ENCODE measurements at places on chromosomes 7 and 10.

DNA sequence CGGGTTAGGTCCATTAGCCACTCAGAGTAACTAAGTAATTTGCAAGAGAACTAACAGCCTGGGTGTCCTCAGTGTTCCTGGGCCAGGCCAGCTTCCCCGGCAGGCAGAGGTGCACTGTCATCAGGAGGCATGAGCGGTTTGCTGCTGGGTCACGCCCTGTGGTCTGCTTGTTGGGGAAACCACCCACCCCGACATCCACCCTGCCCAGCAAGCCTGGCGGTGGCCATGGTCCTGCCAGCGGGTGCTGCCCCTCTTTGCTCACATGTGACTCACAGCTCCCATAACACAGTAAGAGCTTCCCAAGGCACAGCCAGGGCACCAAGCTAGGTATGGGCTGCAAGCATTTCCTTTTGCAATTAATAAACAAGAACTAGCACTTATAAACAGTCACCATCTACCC is 75.9 kb downstream of the RGS10 start:
- peak; percentile 40 for DNase-seq

DNA sequence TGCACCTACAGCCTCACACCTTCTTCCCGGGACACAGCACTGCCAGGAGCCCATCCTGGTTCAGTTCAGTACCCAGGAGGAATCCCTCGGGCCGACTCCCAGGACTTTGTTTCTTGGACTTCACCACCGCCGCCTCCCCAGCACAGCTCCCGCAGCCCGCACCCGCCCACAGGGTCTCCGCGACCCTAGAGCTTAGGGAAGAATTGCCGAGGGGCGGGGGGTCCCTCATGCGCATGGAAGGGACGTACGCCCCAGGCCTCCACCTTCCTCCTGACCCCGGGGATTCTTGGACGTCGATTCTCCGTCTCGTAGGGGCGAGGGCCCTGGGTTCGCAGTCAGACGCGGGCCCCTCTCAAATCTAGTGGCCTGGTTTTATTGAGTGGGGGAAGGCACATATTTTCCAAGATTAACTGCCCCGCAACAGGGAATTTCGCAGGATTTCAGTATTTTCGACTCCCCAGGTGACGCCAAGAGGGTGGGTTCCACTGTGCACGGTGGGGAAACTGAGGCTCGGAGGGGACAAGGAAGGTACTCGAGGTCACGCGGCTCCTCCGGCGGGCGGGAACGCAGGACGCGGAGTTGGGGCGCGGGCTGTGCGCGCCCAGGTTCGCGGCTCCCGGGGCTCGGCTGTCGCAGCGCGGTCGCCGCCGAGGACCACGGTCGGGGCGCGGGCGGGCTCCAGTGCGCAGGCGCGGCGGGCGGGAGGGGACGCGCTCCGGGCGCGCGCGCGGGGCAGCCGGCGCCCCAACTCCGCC is at the start of gene ADCY1:
Gene ADCY1 (plus strand): TSS at position 708 of the 755 bp plus-strand sequence. CDS start 176 bp downstream, outside the sequence.
- no peak for DNase-seq

GRCh38 chr7:81680120-81680519 is 89.7 kb downstream of the HGF start:
- no peak for DNase-seq

DNA sequence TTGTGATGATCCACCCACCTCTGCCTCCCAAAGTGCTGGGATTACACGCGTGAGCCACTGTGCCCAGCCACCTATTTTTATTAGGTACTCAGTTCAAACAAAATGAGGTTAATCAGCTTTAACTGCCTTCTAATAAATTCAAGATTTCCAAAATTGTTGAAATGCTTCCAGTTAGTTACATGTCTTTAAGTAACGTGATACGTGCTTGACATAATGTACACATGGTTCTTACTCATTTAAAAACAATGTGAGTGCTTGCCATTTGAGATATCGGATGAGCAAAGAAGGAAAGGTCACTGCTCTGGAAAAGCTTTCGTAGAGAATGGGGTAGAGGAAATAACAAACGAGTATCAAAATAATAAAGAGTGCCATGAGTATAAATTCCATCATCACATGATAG is 83.6 kb downstream of the KMT2E start:
- DNase-seq = no peak

DNA sequence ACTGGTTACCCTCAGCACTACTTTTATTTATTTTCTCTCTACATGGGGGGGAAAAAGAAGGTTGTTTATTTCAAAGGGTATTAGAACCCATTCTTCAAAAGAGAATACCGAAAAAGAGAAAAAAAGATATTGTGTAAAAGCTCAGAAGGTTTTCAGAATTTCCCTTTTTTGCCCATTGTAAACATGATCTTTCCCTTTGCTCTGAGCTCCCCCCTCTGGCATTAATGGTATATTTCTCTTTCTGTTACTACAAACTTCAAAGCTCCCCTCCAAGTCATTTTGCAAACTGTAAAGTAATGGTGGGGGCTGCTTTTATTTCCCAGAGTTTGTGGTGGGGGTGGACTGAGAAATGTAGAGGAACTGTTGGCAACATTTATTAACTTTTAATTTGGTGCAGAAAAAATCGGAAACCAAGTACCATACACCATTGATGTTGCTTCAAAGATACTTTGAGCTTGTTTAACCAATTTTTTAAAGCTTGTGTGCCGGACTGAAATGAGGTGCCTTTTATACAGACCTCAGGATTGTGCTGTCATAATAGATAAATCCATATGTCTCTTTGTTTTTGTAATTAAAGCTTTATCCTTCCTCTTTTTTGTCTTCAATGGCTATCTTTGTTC is 181.5 kb downstream of the EXOC4 start:
- DNase-seq = no peak

DNA sequence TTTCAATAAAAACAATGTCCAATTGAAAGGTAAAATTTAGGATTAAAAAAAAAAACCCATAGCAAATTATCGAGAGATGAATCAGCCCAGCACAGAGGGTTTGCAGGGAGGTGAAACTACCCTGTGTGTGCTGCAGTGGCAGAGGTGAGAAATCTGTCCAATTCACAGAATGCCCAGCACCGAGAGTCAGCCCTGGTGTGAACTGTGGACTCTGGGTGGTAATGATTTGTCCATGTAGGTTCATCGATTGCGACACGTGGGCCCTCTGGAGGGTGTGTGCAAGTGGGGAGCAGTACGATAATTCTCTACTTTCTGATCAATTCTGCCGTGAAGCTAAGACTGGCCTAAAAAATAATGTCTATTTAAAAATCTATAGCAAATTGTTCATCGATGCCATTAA is 94.5 kb upstream of the PFKP start:
- DNase-seq = no peak

DNA sequence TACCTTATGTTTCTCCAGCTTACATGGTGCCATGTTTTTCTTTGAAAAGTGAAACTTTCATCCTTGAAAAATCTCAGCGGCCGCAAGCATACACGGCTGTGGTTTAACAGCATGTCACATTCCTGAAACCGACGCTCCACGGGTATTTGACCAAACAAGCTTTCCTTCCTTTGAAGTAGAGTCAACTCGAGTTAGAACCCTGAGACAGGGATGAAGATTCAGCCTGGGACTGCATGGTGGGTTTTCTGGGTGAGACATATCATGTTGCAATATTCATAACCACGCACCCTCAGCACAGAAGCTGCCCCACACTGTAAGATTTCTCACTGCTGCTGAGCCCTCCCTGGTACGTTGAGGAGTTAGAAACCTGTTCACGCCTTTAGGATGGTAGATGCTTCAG is 8.1 kb downstream of the CYP26A1 start:
- no peak for DNase-seq

- DNase-seq = peak; percentile 30
Measured at GRCh38 chr10:49397036-49397999, 1.4 kb upstream of the DRGX start.

DNA sequence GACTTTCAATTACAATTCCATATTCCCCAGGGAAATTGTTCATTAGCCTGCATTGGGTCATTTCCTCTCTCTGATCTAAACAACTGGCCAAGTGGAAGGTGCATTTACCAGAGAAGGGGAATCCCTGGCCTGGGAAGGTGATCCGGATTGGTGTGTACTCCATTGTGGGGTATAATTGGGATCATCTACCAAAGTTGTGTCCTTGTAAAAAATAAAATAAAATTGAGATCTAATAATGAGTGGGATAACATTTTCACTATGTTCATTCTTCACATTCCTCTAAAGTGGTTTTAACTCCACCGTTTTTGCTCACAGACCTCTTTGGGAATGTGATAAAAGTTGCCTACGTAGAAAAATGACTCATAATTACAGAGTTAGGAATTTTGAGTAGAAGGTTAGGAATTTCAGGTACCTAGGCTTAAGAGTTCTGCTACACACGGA is 22.8 kb downstream of the ARL5B start:
- DNase-seq = no peak

GRCh38 chr7:2369139-2369538 is 14.5 kb downstream of the EIF3B start:
- DNase-seq = no peak

DNA sequence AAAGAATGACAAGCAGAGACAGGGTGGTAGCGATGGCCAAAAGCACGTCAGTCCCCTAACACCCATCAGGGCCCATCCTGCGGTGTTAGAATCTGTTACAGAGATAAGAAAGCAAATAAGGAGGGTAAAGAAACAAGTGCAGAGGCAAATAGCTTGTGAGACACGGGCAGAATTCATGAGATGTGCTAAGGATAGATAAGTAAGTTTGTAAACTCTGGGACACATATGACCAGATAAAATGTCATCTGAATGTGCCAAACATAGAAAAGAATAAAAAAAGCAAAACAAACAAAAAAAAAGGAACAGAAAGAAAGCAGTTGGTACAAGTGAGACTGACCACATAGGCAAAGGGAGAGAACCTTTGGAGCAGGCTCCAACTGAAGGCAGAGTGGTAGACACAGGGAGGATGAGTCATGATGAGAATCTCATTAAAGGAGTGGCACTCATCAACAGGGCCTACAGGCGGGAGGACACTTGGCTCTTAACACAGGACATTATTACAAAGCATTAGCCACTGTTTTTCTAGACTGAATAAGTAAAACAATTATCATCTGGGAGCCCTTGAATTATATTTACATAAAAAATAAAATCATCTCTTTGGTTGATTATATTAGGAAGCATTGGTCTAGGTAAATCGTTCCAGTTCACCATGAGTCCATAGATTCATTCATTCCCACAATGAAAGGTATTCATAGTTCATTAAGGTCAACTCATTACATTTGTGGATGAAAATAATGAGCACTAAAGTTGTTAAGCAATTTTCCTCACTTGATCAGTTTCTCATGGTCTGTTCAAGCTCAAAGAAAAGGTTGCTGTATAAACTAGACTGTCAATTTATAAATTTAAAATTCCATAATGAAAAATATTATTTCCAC is 21.5 kb upstream of the EPHB6 start:
- DNase-seq = no peak

GRCh38 chr7:92608380-92609322 is 18.5 kb upstream of the FAM133B start:
- no peak for DNase-seq

GRCh38 chr10:124740369-124741280 is 3.6 kb downstream of the FAM53B start:
- peak; percentile 68 for DNase-seq

DNA sequence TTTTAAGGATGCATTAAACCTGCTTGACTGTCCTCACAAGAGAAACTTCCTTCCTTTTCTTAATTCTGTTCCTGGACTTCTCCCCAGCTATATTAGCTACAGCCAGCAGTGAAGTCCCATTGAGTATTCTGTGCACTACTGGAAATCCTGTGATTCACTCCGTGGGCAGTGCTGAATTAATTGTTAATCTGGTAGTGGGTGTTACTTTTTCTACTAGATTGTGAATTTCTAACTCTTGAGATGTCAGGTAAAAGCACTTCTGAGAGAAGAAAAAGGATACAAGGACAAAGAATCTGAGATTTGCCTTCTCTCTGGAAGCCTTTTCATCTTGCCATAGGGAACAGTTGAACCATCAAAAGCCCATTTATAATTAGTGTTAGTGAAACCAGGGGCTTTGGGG is 33.9 kb downstream of the CYCS start:
- no peak for DNase-seq

DNA sequence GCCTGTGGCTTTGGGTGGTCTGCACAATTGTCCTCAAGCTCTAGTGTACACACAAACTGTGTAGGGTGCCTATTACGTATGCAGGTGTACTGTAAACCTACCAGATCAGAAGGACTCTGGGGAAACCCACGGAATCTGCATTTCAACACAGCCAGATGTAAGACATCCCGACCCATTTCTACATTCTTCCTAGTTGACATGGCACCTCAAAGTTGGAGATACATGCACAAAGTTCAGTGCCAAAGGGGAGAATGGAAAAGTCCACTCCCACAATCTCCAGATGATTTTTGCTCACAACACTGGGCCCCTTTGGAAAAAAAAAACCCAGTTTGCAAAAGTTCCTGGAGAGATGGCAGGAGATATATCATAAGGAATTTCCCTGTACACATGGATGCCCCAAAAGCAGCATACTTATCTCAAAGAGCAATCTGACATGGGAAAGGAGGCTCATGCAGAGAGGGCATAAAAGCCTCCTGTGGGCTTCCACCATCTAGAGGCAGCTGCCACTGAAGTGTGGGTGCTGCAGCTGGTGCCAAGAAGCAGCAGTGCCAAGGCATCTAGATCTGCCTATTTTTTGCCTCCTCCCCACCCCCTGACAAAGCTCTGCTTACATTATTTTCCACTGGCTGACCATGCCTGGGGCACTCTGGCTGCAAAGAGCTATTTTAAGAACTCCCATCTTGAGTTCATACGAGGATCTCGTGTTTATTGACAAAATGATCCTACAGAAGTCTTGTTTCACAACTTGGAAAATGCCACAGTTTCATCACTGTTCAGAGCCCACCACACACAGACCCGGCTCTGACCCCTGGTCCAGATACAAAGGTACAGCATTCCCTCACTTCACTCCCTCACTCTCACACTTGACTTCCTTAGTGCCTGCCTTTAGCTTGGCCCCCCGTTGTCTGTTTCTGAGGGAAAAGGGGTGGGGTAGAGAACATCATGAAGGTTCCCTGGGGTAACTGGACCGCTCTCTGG is 12.9 kb downstream of the TECTB start:
- no peak for DNase-seq

- peak; percentile 80 for DNase-seq
Measured at GRCh38 chr7:74284781-74285259, 4.4 kb upstream of the CLIP2 start.

- DNase-seq = no peak
Measured at GRCh38 chr7:133771788-133772419, 355.2 kb upstream of the LRGUK start.

GRCh38 chr7:1220977-1221745 is 11.5 kb upstream of the UNCX start:
- no peak for DNase-seq

DNA sequence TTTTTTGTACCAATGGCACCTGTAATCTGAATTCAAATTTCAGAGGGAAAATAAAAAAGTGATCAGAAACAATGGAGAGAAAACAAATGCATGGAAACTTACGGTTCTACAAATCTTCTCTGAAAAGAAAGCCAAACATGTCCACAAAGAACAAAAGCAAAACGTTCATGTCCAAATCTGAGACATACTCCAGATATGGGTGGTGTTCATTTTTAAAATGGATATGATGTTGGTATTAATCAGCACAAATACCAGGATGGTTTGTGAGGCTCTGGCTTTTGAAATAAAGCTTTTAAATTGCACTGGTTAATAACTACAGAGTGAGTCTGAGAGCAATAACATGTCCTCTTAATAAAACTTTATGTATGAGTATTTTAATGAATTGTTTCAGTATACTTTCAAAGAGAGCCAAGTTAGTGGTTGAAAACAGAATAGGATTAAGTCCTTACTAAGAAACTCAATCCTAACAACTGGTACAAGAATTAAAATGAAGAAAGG is 366.4 kb downstream of the INHBA start:
- DNase-seq = no peak

Measured in stimulated activated naive B cell treated with anti-CD40 and anti-IgM and Interleukin-4, amounts not matched to agents 10 μg/mL and 1 μg/mL and 100 μg/mL, for 72 hours (primary cell).